ENCODE measurements at places on chromosomes 3 and 15.

GRCh38 chr3:147195887-147196286 lies 210.5 kb downstream of the ZIC4 start:
- DNase-seq: no peak

DNA sequence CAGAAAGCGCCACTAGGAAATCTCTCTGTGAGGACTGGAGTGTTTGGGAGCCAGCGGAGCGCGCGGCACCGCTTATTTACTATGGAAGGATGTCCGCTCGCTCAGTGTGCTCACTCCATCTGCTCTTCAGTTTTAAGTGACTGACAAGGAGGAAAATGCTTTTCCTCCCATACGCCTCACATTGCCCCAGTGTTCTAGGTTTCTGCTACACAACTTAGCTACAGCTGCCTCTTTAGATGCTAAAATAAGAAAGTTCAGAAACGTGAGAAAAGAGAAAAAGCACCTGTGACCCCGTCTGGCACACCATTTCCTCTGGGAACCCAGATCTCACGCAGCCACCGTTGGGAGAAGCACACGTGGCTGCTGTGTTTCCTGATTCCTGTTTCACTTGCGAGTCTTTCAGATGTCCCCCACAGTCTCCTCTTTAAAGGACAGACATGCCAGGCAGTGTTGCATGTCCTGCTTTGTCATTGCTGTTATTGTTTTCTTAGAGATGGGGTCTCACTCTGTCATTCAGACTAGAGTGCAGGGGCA lies 11.7 kb upstream of the MUSTN1 start:
- no peak for DNase-seq

DNA sequence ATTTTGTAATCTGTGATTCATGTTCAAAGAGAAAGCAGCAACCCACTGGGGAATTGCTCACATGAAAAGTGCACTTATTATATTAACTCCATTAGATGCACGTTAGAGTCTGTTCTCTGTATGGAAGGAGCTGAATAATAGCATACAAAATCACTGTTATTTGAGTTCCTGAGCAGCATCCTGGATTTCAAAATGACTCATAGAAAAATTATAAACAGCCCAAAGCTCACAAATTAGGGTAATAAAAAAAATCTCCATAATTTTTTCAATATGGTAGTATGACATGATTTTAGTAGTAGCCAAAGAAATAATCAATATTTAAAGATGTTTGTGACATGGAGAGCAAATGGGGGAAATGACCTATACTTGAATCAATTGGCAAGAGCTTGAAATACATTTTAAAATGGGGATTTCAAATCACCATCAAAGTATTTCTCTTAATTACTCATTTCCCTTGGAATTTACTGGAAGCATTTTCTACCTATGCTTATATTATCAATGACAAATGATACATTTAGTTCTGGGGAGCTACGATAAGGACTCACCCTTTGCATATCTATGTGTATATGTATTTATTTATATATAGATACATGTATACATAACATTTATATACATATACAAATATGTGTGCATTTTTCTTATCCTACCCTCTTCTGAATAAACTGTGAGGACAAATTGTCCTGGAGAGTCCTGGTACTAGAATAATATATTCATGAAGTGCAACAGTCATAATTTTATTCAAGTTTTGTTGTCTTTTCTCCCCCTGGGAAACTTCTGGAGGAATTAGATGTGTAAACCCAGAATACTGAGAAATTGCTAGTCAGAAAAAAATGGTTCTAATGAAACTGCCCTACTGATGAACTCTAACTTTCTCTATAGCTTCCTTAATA lies 116.3 kb downstream of the RPL22L1 start:
- no peak for DNase-seq

GRCh38 chr3:192847941-192848340 lies 69.7 kb downstream of the MB21D2 start:
- DNase-seq: no peak

GRCh38 chr3:100144255-100144866 lies 30.1 kb upstream of the FILIP1L start:
- DNase-seq: no peak

GRCh38 chr15:80395616-80396015 lies 8.6 kb upstream of the ARNT2 start:
- no peak for DNase-seq

DNA sequence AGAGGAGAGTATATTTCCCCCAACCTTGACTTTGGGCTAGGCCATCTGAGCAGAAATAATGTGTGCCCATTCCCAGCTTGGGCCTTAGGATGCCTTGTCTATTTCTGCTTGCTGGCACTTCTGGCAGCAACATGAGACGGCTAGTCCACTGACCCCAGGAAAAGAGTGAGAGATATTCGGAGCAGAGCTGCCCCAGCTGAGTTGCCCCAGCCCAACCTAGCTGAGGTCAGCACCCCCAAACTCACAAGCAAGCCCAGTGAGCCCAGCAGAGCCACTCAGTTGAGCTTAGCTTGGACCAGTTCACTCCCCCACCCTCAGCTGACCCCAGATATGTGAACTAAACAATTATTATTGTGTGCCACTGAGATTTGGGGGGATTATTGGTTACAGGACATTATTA lies 20.2 kb downstream of the ITGA11 start:
- DNase-seq: no peak

GRCh38 chr3:122217901-122218300 lies 34.4 kb downstream of the CASR start:
- no peak for DNase-seq

- peak; percentile 92 for DNase-seq
These were observed at the start of gene KIF7 for GRCh38 chr15:89654847-89655805. TSS of gene KIF7 (minus strand) at chr15:89655467. CDS start at chr15:89652930, 2,537 bp downstream.

DNA sequence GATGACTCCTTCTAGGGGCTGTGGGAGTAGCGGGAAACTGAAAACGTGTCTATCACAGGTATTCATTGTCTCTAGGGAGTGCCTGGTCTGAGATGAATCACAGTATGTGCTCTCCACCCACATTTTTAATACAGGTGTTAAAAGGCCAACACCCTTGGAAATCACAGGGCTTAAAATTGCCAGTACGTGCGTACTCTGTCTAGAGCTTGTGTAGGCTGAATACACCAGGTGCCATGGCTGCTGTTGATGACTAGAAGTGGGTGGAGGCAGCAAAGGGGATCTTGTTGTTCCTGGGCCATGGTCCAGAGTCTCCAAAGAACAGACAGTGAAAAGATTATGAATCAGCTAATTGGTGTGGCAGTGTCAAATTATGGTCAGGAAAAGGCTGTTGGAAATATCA lies 35.1 kb upstream of the P3H2 start:
- DNase-seq: no peak

Measured in HEK293T (cell line).